ENCODE measurements at places on chromosomes 4 and X.

DNA sequence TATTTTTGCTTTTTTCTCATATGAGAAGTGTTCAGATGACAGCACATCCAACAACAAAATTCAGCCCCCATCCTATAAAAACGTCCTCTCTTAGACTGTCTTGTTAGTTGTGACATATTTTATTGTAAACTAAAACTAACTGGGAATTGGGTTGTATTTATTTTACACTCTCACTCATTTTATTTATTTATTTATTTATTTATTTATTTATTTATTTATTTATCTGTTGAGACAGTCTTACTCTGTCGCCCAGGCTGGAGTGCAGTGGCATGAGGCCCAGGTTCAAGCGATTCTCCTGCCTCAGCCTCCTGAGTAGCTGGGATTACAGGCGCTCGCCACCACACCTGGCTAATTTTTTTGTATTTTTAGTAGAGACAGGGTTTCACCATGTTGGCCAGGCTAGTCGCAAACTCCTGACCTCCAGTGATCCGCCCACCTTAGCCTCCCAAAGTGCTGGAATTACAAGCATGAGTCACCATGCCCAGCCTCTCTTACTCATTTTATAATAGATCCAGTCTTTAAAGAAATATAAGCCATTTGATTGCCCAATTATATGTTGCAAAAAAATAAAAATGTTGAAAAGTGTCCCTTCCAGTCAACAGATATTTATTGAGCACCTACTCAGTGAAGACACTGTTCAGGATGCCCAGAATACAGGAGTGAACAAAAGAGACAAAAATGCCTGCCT is 44.6 kb downstream of the PALLD start:
- DNase-seq = no peak

DNA sequence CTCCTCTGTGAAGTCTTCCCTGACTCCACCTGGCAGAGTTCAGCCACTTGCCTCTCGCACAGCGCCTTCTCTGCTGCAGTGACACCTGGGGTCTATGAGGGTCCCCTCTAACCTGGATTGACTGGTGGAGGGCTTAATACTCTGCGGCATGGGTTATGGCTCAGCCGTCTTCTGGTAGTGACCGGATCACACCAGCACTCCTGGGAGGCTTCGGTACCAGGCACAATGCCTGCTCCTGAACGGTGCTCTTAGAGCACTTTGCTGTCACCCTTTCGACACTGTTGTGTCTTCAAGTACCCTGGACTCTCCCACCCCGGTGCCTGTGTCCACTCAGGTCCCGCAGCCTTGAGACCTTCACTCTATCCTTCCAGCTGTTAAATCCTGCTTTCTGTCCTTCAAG is 50.0 kb downstream of the C4orf50 start:
- no peak for DNase-seq

DNA sequence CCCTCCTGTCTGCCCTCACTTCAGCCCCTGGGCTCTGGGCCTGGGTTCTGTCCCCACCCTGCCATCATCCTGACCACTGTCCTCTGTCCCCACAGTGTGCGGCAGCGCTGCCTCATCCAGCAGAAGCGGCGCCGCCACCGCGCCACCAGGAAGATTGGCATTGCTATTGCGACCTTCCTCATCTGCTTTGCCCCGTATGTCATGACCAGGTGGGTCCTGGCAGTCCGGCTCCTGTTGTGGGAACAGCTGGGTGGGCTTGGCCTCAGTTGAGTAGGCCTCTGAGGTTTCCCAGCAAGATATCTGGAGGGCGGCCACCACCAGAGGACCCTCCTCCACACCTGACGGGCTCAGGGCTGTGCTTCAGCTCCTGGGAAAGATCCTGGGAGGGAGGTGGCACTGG is 2.2 kb downstream of the GPR78 start:
- no peak for DNase-seq

GRCh38 chr4:23028875-23029274 is 336.1 kb downstream of the GBA3 start:
- DNase-seq = no peak

GRCh38 chr4:147693218-147693617 is 9.3 kb upstream of the PRMT9 start:
- DNase-seq = no peak

DNA sequence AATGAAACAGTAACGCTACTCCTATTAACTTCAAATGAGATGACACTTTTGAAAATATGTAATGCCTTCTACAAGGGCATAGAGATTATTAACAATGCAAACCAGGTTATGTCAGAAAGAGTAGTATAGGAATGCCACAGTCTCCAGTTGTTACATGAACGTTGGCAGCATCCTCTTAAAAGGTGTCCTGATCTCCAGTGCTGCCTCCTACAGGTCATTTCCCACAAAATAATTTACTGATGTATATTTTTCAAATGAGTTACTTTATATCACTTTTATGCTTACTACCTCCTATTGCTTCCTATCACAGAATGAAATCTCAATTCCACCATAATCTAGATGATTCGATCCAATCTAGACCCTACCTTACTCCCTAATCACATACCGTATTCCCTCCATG is 195.2 kb upstream of the EPHA5 start:
- no peak for DNase-seq

- DNase-seq = no peak
Observed at GRCh38 chr4:75723163-75724065, 963 bp upstream of the USO1 start.

GRCh38 chr4:183540410-183541009 is 35.7 kb downstream of the ING2 start:
- DNase-seq = no peak

GRCh38 chr4:77615153-77615552 is 9.5 kb downstream of the CXCL13 start:
- no peak for DNase-seq

DNA sequence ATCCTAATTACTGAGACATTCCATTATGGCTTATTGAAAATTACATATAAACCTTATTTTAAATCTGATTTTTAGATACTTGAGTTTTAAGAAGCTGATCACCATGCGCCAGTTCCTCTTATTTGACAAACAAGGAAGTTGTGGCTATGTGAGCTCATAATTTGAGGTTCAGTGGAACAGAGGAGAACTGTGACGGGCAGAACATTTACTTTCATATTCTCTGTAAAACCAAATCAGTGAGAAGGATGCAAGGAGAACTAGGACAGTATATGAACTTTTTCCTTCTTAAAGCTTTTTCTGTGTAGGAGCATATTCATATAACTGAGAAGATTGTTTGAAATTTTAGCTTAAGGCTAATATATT is 25.3 kb downstream of the STIM2 start:
- no peak for DNase-seq

DNA sequence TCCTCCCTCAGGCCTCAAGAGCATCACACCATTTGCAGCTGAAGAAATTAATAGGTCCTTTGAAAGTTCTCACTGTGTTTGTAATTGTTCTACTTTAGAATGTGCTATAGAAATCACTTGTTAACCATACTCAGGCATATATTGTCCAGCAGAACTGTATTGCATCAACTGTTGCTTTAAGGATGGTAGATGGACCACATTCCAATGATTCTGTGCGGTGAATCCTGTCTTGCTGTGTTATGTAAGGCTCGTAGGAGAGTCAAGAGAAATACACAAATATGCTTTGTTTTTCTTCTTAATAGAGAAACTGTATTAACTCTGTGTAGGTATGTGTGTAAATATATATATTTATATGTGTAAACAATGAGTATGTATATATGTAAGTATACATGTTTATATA is 6.3 kb upstream of the ADGRA3 start:
- DNase-seq = no peak

DNA sequence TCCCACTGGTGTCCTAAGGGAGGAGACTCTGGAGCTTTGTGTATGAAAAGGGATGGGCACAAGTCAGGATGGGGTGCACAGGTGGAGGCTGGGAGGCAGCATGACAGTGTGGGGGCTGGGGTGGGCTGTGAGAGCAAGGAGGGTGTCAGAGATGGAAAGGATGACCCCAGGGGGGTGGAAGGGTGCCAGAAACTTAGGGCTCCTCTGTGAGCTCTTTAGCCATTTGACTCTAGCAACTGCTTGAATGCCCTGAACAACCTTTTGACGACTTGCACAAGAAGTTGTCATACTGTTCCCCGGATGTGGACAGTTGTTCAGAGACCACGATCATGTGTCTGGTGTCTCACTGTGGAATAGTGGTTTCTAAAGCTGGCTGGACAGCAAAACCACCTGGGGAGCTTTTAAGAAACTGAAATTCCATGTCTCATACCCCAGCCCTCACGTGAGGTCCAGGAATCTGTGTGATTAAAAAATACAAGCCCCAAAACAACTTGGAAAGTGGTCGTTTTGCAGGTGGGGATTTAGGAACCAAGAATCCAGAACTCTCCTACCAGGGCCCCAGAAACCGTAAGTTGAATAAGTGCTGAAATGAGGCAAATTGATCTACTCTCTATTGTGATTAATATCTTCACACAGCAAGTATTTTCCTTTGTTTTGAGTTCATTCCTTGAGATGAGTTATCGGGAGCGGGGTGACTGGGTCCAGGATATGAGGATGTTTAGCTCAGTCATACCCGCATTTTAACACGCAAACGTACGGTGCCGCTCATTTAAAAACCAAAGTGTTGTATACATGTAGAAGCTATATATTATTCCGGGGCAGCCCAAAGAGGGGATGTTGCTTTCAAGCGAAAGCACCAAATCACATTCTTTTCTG is 3.4 kb downstream of the RHOH start:
- no peak for DNase-seq

DNA sequence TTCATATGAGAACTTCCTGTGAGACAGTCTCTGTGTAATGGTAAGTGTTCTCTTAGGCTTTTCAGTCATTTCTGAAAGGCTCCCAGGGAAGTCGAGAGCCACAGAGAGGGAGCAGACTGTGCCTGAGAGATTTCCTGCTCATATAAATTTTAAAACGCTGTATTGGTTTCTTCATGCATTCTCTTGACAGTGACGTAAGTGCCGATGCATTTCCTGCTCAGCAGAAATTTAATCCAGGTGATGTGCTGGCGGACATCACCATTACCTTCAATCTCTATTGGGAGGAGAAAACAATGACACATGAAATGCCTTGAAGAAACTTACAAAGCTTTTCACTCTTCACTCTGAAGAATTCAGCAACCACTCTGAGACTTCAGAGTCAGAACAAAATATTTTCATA is 383.6 kb downstream of the BMPR1B start:
- no peak for DNase-seq

GRCh38 chrX:4925911-4926310 is 1212.5 kb upstream of the PRKX start:
- DNase-seq = no peak

DNA sequence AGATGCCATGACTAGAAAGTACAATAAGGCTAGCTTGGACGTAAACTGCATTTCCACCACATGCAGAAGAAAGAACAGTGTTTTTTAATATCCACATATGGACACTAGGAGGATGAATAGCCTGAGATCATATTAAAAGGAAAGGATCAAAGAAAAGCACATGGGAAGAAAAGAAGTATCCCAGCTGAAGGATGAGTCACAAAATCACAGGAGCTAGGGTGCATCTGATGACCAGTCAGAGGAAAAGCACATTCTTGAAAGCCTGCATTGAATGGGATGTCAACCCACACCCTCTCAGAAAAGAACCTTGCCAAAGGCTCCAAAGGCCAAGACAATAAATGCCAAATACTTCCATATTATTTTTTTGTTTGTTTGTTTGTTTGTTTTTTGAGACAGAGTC is 56.8 kb upstream of the PRDX4 start:
- DNase-seq = no peak

GRCh38 chr4:170949084-170949483 is 859.3 kb upstream of the AADAT start:
- DNase-seq = no peak

- no peak for DNase-seq
Observed at GRCh38 chrX:39895218-39896110, 202.3 kb downstream of the BCOR start.

- DNase-seq = no peak
Observed at GRCh38 chr4:141645611-141646340, 9.4 kb downstream of the IL15 start.

DNA sequence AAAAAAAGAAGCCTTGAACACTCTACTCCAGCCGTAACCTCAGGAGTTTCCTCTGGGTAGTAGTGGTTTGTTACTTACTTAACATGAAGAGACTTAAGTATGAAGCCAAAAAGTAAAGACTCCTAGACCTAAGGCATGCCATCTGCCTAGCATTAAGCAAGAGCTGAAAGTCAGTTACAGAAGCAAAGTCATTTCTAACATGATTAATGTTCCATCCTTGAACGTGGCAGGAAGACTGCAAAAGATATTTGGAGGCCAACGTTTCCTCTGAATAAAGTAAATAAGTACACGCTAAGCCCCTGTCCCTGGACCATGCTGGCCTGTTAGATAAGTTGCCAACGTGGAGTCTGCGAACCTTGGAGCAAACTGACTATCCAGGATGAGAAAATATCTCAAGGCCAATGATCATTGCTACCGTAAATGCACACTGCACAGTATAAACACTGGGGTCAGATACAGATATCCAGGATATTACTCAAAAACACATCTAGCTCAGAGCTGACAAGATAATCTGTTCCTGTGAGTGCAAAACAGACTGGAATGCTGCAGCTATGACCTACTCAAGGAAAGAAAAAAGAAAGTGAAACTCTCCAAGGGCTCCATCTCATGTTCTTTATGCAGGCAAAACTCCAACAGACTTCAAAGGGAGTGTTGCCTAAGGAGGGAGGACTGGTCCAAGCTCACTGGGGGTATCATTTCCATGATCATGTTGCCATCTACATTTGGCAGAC is 255.8 kb downstream of the COL25A1 start:
- no peak for DNase-seq

GRCh38 chr4:154604696-154605200 is 7.7 kb downstream of the FGG start:
- DNase-seq = no peak

DNA sequence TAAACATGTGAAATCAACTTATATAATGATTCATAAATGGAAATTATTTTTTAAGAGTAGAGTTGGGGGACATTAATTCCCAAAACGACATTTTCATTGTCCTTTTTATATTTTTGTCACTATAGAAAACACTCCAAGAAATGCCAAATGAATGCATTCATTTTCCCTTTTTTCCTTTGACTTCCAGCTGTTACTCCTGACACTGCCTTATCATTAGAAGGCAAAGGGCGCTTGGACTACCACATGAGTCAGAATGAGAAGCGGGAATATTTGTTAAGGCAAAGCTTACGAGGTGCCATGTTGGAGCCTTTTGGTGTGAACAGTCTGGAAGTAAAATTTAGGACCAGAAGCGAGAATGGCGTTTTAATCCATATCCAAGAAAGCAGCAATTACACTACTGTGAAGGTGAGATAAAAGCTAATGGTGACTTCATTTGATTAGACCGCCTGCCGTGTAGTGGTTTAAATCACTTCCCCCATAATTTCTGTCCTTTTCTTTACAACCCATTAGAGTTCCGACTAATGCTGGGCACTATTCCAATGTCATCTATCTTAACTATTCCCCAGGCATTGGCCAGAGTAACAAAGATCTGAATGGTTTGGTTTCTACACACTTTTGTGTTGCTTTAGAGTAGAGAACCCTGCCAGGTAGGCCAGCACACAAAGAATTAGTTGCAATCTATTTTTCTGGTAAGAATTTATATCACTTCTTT is 166.7 kb downstream of the FAT4 start:
- no peak for DNase-seq

GRCh38 chr4:85776579-85776978 is 301.6 kb downstream of the ARHGAP24 start:
- no peak for DNase-seq

GRCh38 chr4:130485371-130485770 is 1389.4 kb downstream of the C4orf33 start:
- DNase-seq = no peak

Measured in anterior cingulate cortex (tissue), 58 donors.